Ammon's horn (tissue), 1 donor: ENCODE measurements at places on chromosomes 6 and 20.

- DNase-seq = no peak
Measured at GRCh38 chr6:156822747-156823206, 45.6 kb downstream of the ARID1B start.

DNA sequence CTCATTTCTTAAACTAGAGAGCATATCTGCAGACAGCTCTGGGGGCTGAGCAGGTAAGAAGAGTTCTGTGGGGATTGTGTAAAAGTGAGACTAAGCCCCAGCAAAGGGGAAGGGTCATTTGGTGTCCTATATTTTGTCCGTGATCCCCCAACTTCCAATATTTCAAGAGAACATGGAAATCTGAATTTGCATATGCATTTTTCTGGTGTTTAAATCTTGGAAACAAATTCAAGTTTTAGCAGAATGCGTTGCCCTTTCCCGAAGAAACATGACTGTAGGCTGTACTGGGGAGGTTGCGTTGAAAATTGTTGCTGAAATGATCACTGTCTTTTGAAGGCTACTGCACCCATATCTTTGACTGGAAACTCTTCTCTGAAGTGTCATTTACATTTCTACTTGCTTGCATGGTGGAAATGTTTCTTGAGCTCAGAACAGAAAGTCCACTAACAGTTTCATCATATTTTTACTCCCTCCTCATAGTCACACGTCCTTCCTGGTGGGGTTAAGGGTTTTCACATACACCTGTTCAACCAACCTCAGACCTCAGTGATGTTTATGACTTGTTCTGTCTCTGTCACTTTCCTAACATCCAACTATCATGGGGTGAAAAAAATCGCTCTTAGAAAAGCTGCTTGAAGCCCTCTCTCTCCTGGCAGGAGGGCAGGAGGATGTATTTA lies 140.3 kb downstream of the BCAS1 start:
- DNase-seq = no peak

GRCh38 chr6:22147921-22148776 lies 148.7 kb downstream of the PRL start:
- DNase-seq = peak; percentile 68

DNA sequence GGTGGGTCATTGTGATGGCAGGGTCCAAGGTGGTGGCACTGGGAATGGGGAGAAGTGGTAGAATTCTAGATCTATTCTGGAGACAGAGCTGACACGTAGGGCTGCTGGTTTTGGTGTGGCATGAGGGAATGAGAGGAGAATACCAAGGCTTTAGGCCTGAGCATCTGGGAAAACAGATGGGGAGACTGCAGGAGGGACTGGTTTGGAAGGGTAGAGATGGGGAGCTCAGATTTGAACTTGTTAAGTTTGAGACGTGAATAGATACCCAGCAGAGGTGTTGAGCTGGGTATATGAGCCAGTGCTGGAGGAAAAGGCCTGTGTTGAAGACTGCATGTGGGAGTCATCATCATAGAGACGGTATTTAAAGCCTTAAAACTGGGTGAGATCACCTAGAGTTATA lies 17.5 kb downstream of the TRMT6 start:
- DNase-seq = no peak

DNA sequence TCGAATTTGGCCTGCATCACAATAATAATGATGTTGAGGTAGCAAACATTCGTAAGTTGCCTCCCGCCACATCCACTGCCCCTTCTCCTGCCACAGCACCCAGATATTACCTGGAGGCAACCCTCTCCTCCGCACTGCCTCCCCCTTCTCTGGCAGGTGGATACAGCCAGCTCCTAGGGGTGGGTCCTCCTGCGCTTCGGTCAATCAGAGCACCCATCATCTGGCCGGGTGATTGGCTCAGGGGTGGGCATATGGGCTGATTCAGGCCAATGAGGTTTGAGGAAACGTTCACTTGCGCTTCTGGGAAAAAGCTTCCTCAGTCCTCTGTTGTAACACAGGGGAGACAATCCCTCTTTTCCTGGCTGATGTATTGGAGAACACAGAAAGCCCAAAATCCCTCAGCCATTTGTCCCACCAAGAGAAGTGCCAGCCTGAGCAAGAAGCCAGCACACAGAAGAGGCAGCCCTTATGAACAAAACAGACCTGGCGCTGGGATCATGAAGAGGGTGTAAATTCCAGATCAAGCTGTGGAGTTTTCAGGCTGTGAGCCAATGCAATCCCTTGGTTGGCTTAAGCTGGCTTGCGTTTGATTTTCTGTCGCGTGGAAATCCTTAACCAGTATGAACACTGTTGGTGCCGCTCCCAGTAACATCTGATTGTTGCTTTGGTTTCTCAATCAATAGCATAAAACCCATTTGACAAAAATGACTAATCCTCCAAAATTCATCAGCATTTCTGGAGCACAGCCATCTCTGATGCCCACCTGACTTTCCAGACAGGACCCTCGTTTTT lies 82.2 kb downstream of the PRDM1 start:
- peak; percentile 66 for DNase-seq

DNA sequence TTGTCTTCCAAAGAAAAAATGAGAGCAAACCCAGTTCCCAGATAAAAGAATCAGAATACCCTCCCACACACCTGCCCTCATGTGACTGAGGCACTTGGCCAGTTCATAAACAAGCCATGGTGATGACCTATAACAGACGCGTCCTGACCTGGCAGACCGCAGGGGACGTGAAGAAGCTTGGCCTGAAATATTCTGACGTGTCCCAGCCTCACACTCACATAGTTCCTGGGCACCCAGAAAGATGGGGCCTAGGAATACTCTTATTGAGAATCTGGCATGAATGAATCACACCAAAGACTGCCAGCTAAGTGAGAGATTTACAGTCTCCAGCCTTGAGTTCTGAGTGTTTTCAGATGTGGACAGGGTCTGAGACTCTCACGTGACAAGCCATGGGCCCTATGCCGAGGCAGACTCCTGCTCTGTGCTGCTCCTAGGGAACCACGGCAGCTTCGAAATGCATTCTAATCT lies 17.2 kb upstream of the MAP3K4 start:
- no peak for DNase-seq

GRCh38 chr6:149325648-149326236 lies 8.2 kb downstream of the TAB2 start:
- no peak for DNase-seq

GRCh38 chr20:32574296-32575226 lies 10.6 kb downstream of the NOL4L start:
- DNase-seq = no peak

DNA sequence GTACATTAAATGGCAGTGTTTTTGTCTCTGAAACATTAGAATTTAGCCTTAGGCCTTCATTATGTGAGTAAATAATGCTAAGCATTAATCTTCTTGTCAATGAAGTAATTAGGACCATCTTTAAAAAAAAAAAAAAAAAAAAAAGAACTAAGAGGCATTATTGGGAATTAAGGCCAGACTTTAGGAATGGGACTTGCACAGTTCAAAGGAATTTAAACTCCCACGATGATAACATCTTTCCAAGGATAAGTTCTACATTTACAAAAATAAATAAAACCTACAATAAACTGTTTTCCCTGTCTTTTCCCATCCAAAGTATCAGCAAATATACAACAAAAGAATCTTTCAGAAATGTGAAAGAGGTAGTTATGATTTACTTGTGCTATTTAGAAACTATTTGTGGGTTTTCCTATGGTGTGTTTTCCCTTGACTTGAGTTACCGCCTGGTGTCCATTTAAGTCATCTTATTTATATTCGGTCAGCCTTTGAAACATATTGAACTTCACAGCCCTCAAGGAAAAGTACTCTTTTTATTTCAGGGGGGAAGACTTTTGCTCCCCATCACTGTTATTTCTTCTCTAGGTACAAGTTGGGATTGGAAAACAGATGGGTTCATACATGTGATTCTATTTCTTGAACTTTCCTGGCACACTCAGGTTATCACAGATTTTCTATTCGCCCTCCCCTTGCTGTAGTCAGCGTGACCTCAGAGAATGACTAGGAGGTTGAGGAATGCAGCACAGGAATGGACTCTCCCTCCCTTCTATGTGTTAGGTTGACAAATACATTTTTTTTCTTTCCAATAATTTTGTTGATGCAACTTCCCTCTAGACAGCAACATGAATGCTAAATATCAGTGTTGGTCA lies 13.6 kb downstream of the STMND1 start:
- no peak for DNase-seq

DNA sequence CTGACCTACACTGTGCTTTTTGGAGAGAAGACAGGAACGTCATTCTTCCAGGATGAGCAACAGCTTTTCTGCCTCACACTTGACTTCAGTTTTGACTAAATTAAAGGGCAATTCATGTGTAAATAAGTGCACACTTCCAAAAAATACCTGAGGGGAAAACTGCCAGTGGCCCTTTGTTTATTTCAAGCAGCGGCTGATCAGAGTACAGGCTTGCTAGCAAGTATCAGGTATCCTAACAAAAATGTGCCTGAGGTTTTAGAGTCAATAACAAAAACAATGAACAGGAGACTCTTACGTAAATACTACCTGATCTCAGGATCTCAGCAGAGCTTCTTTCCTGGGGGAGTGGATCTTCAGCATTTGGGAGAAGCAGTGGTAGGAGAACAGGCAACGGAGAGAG lies 12.4 kb downstream of the LY86 start:
- no peak for DNase-seq

- no peak for DNase-seq
Measured at GRCh38 chr6:110635096-110635495, 158.7 kb upstream of the SLC22A16 start.

DNA sequence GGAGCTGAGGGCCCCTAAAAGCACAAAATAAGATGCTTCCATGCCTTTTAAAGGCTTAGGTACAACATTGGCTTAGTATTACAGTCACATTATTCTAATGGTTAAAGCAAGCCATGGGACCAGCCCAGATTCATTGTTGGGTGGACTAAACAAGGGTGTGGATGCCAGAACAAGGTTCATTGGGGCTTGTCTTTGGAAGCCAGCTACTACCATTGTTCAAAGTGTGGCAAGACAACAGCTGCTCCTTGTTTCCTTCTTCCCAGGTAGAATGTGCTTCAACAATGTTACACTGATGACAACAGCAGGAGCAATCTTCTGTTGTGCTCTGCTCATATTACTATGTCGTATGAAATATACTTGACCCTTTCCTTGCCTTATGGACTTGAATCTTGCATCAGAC lies 261.5 kb downstream of the TBC1D7 start:
- no peak for DNase-seq

GRCh38 chr6:18432180-18432579 lies 45.0 kb downstream of the RNF144B start:
- no peak for DNase-seq

GRCh38 chr6:42694586-42694985 lies 27.8 kb downstream of the PRPH2 start:
- no peak for DNase-seq

DNA sequence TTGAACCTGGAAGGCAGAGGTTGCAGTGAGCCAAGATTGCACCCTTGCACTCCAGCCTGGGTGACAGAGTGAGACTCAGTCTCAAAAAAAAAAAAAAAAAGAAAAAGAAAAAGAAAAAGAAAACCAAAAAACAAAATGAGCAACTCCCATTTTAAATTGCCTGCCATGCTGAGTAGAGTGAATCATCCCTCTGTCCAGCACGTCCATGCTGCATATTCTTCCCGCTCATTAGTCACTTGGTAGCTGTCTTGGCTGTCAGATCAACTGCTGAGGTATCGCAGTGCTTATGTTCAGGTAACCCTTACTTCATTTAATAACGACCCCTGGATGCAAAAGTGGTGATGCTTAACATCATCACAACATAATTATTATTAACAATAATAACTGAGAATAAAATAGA lies 72.6 kb upstream of the RNF24 start:
- DNase-seq = no peak

DNA sequence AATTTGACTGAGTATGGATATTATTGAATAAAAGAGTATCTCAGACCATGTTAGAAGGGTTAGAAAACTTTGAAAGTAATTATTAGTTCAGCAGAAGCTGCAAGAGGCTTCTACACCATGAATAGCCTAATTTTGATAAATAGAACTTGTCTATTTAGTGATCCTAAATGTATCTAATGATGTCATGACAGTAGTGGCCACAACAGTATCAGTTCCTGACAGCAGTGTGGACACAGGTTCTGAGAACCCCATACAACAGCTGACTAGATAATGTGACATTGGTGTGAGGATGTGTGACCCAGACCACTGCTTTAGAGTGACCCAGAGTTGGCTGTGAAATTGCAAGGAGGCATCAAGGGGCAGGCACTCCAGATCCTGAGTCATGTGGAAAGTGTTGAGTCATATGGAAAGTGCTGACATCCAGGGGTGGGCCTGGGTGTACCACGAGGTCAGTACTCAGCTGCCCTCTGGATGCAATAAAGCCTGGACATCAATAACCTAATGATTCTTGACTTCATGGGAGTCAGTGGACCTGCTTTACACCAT lies 754.7 kb downstream of the DHX35 start:
- no peak for DNase-seq
